ENCODE measurements at places on chromosomes 11 and 22. TPM values are rescaled to one million over a fixed set of nuclear protein-coding genes. Genes with fewer than 3 reads are reported as not detected.

SYCE3 gene
- not detected for total RNA-seq

PIWIL4 gene
- total RNA-seq, result 1.6 TPM

SLC25A45 gene
- total RNA-seq, result 0.98 TPM

PSMD13 gene
- 72.1 TPM for total RNA-seq

SIDT2 gene
- 24.2 TPM for total RNA-seq

CRYBA4 gene
- not detected for total RNA-seq

OR51E2 gene
- total RNA-seq, result not detected

PKNOX2 gene
- 1.6 TPM for total RNA-seq

RHOG gene
- total RNA-seq, result 55.6 TPM

ACR gene
- not detected for total RNA-seq

TMPRSS6 gene
- total RNA-seq, result not detected

ATXN10 gene
- total RNA-seq, result 104 TPM

IGF2 gene
- total RNA-seq, result 24.9 TPM
